ENCODE measurements at places on chromosomes 7 and 10.

GRCh38 chr7:13290975-13291374, 603.5 kb downstream of the ARL4A start:
- no peak for DNase-seq

- no peak for DNase-seq
Observed at GRCh38 chr7:16562456-16563220, 36.0 kb downstream of the LRRC72 start.

DNA sequence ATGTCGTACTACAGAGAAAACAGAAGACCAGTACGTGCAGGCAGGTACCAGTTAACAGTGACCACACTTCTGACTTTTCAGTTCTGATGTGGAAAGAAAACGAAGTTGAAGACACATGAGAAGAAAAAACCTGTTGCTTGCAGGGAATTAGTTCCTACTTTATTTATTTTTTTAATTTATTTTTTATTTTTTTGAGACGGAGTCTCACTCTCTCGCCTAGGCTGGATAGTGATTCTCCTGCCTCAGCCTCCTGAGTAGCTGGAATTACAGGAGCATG, 73.8 kb upstream of the ATP6V0A4 start:
- DNase-seq: no peak

DNA sequence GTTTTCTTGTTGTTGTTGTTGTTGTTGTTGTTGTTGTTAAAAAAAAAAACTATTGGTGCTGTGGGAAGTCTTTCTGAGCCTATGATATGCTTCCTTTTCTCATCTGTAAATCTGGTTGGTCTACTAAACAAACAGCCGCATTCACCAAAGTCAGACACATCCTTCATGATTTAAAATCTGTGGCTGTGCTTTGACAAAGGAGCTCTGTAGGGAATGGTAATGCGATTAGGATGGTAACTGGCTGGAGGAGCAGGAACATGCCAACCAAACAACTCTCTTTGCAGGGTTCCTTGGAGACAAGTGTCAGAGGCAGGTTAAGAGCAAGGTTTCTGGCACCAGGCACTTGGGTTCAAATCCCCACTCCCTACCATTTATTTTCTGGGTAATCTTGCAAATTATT, 14.9 kb upstream of the SP4 start:
- no peak for DNase-seq

GRCh38 chr10:61752111-61753011, 89.6 kb downstream of the CABCOCO1 start:
- DNase-seq: no peak

DNA sequence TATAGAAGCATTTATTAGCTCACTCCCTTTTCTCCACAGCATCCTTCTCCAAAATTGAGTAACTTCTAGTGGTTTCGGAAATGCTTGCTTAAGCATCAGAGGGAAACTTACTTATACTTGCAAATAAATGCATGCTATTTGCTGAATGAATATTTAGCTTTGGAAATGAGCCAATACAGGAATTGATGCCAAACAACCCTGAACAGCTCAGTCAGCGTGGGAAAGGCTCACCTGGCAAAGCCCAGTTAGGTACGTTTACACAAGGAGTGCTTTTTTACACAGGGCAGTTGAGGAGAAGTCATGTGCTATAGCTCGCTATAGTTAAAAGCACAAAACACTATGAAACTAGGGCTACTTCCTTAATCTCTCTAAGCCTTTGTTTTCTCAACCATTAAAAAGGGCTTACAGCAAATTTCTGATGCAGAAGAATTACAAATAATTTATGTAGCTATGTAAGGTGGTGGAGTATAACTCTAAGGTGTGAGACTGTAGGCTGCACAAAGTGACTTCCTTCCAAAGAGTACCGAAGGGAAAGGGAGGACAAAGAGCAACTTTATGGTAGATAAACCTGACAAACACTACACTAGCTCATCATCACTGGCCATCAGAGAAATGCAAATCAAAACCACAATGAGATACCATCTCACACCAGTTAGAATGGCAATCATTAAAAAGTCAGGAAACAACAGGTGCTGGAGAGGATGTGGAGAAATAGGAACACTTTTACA, 498.2 kb downstream of the PHTF2 start:
- DNase-seq: no peak

- no peak for DNase-seq
Observed at GRCh38 chr10:64010711-64011110, 489.5 kb downstream of the REEP3 start.

GRCh38 chr10:91689731-91690168, 56.9 kb upstream of the PPP1R3C start:
- DNase-seq: no peak

- DNase-seq: no peak
Observed at GRCh38 chr10:5890452-5890915, 441 bp downstream of the FBH1 start.

DNA sequence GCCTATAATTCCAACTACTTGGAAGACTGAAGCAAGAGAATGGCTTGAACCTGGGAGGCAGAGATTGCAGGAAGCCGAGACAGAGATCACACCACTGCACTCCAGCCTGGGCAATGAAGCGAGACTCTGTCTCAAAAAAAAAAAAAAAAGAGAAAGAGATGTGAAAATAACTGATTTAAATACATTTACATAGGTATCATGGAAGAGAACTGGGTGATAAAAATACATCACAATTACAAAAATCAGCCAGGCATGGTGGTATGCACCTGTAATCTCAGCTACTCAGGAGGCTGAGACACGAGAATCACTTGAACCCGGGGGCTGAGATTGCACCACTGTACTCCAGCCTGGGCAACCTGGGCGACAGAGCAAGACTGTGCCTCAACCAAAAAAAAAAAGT, 19.8 kb downstream of the NANOS1 start:
- DNase-seq: no peak

GRCh38 chr10:116833986-116834985, 15.0 kb upstream of the ENO4 start:
- DNase-seq: no peak

- no peak for DNase-seq
Observed at GRCh38 chr7:75892634-75893272, 13.9 kb downstream of the RHBDD2 start.

GRCh38 chr10:22716943-22717342, 2.6 kb upstream of the PIP4K2A start:
- no peak for DNase-seq

DNA sequence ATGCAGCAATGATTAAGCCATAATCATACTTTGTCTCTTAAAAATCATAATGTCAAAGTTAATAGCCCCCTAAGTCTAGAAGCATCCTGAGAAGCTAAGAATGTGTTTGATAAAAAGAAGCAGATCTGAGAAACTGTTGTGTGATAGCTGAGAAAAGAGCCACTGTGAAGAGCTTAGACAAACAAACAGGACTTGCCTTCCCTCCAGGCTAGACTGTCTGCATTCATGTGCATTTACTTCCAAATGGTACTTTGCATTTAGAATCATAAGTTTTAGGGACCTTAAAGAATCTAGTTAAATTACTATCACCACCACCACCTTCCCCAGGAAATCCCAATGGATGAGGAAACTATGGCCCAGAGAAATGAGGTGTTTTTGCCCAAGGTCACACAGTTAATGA, 62.7 kb upstream of the NFKB2 start:
- no peak for DNase-seq

GRCh38 chr10:110502072-110502845, 4.6 kb downstream of the DUSP5 start:
- no peak for DNase-seq

DNA sequence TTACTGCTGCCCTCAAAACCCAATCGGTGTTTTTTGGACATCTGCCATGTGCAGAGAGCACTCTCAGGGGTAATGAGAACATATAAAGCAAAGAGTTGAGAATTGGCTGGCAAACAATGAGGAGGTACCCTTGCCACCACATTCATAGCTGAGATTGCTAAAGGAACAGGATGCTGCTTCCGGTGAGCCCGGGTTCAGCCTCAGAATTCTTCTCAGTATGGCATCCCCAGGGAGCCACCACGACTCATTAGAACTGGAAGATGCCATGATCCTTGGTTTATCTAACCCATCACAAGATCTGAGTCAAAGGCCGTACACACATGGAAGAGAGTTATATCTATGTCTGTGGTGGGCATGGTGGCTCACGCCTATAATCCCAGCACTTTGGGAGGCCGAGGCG, 174.4 kb downstream of the ARID5B start:
- no peak for DNase-seq

DNA sequence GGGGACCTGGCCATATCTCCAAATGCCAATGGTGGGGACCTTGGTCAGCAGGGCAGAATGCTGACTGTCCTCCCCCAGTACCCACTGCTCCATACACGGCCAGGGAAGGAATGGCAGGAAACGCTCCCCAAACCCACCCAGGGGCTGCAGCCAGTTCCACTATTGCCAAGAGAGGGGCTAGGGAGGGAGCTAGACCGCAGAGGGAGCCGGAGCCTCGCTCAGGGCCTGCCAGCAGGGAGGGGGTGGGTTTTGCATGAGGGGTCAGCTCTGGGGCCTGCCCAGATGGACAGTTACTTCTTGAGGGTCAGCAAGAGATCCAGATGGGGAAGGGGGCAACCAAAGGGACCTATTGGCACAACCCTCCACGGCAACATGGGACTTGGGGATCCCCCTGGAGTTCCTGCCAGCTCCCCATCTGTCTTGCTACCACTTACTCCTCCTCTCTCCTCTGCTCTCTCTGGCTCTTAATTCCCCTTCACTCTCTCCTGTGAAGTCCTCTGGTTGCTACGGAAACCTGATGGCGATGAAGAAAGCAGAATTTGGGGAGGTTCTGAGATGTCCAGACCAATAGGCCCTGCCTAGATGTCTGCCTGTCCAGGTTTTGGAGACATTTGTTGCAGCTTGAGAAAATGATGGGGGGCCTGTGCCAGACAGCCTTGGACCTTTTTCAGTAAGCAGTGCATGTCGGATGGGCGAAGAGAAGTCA, 12.6 kb downstream of the FGF8 start:
- no peak for DNase-seq

- DNase-seq: no peak
Observed at GRCh38 chr7:83119026-83119382, 43.7 kb downstream of the PCLO start.

GRCh38 chr10:79246209-79246581, 101.1 kb upstream of the PPIF start:
- DNase-seq: no peak

DNA sequence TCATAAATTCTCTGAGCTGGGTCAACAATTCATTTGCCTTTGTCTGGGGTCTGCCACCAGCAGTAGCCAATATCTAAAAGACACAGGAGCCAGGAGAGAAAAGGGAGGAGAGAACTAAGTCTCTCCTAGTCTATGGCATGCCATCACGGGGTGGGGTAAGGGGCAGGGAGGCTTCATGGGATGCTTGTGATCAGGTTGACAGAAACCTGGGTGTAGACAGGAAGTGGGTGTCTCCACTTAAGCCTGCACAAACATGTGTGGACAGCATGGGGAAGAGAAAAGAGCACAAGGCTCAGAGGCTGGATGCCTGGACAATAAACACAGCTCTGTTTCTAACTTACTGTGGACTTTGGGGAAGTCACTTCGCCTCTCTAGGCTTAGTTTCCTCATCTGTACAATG, 11.5 kb upstream of the C10orf53 start:
- no peak for DNase-seq

DNA sequence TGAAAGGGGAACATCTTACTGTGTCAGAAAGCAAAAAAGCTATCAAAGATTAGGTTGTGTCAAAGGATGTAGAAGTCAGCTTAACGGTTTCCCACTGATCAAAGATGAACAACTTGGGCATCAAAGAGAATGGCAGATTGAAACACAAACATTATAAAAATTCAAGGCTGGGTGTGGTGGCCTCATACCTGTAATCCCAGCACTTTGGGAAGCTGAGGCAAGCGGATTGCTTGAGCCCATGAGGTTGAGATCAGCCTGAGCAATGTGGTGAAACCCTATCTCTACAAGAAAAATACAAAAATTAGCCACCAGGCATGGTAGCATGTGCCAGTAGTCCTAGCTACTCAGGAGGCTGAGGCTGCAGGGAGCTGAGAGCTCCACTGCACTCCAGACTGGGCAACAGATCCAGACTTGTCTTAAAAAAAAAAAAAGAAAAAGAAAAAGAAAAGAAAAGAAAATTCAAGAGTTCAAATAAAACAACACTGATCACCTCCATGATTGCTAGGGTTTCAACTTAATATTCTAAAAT, 34.5 kb downstream of the RTKN2 start:
- no peak for DNase-seq

GRCh38 chr7:31327071-31327470, 13.5 kb downstream of the NEUROD6 start:
- no peak for DNase-seq

DNA sequence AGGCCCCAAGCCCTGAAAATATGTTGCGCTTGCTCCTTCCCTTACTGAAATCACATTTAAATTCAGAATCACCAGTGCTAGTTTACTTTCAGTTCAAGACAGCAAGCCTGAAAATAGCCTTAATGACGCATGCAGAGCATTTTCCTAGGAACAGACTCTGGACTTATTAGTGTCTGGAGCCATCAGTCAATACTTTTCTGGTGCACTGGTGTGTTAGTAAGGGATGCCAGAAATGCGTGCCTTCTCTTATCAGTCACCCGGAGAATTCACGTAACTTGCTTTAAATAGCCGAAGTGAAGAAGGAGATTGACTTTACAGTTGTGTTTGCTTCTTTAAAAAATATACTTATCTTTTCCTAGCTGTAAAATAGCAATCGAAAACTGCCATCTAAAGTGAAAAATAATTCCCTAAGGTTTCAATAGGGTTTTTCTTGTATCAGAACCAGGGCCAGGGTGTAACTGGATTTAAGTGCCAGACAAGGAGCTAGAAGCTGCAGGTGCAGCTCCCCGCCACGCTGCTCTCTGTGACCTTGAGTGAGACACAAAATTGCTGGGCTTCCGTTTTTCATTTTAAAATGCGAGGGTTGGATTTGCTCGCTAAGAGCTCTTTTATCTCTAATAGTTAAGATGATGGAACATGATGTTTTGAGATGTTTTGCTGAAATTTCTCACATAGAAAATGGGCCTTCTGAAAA, 177.8 kb downstream of the NSUN6 start:
- DNase-seq: no peak

DNA sequence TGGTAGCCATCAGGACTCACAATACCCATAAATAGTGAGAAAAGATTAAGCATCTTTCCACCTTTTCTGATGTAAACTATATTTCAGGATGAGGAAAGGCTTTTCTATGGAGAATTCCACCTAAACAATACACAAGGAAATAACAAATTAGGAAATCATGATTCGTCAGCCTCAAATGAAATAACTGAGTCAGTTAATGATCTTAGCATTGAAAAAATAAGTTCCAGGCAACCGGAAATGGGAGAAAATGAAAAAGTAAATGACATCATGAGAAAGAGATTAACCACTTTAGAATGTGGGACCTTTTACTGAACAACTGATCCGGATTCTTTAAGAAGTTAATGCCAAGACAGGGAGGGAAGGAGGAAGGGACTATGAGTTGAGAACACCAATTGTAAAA, 742.3 kb downstream of the TNS3 start:
- DNase-seq: no peak

DNA sequence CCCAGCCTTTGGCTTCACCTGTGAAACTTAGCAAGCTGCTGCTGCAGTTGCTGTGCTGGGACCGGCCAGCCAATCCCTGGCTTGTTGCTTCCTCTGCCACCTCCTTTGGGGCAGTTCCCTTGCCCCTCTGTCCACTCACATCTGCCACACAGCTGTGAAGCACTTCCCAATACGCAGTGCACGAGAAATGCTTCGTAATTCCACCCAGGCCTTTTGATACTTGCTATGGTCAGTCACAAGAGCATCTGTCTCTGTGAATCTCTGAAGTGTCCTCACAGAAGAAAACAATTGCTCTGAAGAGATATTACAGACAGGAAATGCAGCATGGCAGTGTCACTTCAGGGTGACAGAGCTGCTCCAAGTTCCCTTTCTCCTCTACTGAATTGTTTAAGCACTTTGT, 208.5 kb downstream of the PTEN start:
- DNase-seq: no peak

- DNase-seq: no peak
Observed at GRCh38 chr7:32890010-32890792, 1.4 kb downstream of the KBTBD2 start.

All from stimulated activated CD4-positive, alpha-beta T cell treated with anti-CD3 and anti-CD28 coated beads, TNF-alpha, amount 100 ng/mL, for 1 hour (primary cell).